ENCODE measurements at places on chromosomes 3 and 15.

GRCh38 chr3:99475229-99475628 is 163.2 kb upstream of the COL8A1 start:
- no peak for DNase-seq

DNA sequence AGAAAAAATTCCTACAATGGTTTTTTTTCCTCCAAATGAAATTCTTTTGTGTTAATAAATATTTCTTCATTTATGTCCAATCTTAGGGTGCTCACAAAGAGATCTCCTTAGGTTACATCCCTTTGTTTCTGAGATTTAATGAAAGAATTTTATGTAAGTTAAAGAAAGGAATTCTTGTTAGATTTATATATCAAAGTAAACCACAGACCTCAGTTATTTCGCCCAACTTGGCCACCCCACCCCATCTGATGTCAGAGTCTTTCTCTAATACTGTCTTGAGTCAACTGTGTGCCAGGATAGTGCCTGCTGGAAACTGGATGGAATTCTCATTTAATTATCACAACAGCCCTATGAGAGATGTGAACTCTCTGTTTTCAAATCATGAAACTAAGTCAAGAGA is 259.9 kb downstream of the OPA1 start:
- DNase-seq = no peak

DNA sequence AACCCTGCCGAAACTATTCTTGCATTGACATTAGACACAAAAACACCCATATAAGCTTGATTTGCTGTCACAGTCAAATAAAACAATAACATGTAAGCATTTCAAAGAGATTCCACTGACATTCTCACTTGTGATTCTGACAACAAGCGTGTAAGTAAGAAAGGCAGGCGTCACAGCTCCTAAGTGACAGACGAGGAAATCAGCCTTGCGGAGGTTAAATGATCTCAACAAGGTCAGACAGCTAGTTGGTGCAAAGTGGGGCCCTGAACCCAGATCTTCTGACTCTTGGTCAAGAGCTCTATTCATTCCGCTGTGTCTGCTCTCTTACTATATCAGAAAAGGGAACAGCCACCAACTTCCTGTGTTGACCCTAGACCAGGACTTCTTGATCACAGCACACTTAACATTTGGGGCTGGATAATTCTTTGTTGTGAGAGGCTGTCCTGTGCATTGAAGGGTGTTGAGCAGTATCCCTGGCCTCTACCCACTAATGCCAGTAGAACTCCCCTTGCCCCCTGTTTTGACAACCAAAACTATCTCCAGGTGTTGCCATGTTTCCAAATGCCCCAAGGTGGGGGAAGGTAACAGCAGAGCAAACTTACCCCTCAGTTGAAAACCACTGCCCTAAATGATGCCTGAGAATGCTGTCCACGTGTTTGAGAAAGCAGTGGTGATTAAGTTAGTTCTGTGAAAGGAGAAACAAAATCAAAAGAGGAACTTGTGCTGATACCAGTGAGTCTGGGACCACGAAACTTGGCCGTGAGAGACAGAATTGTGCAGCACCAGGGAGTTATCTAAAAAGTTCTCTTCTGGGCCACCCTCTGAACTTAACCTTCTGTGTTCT is 86.1 kb downstream of the LIPC start:
- no peak for DNase-seq

GRCh38 chr15:27408428-27408827 is 437.4 kb downstream of the GABRG3 start:
- no peak for DNase-seq

GRCh38 chr3:143812481-143812880 is 35.8 kb downstream of the SLC9A9 start:
- no peak for DNase-seq

- DNase-seq = peak; percentile 11
Measured at GRCh38 chr15:86231864-86232721, 152.4 kb downstream of the AGBL1 start.

Measured in NCI-H524 treated with DMSO at 0.1 percent for 48 hours (cell line).